Naive thymus-derived CD8-positive, alpha-beta T cell (primary cell): ENCODE measurements at places on chromosomes 2 and 18. TPM values are rescaled to one million over a fixed set of nuclear protein-coding genes. Genes with fewer than 3 reads are reported as not detected.

Gene ADAM23
- total RNA-seq = 0.30 TPM

Gene HOXD13
- total RNA-seq = not detected

- DNase-seq = no peak
Observed at GRCh38 chr18:51168026-51168742, 29.3 kb downstream of the MEX3C start.

- no peak for DNase-seq
Observed at GRCh38 chr2:237874585-237875161, 15.2 kb downstream of the RAMP1 start.

DNA sequence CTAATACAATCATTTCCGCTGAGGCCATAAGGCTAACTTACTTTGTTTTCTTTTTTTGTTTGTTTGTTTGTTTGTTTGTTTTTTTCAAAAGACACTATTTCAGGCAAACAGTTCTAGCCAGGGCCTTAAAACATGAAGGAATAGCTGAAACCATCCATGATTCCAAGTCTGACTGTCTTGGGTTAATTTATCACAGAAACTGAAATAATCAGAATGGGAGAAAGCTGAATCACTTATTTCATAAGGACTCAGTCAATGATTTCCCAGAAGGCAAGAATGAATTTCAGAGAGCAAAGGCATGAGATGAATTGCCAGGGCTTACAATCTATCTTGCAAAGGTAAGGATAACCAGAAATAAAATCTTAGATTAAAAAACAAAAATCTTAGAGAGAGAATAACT lies 1315.1 kb downstream of the SUCLG1 start:
- DNase-seq = no peak

- no peak for DNase-seq
Observed at GRCh38 chr18:46276748-46277147, 172.6 kb downstream of the HAUS1 start.

GRCh38 chr2:96684883-96685576 lies 42.5 kb downstream of the FER1L5 start:
- DNase-seq = no peak

DNA sequence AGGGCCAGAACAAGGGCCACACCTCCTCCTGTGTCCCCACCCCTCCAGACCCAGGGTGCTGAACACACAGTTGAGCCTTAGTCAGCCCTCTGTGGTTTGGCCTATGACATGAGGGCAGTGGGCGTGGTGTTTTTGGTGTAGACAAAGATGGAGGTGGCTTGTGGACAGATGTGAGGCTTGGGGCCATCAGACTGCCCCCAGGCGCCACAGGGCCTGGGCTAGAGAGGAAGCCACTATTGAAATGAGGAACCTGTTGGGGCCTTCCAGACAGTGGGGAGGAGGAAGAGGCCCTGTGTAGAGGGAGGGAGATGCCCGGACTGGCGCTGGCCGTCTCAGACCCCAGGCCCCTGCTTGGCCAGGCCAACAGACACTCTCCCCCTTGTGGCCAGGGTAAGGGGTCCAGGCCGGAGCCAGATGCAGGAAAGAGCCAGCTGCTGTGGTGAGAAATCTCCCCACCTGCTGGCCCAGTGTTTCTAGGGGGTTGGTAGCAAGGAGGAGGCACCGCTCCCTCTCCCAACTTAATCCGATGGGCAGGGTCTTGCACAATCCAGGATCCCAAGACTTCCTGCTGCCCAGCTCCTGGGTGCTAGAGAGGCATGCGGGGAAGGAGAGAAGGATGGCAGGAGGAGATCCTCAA lies 53.8 kb downstream of the SMAD7 start:
- DNase-seq = no peak

GRCh38 chr2:81648370-81648769 lies 1343.8 kb upstream of the LRRTM1 start:
- DNase-seq = no peak

Gene CDC42EP3
- total RNA-seq = 32.3 TPM

DNA sequence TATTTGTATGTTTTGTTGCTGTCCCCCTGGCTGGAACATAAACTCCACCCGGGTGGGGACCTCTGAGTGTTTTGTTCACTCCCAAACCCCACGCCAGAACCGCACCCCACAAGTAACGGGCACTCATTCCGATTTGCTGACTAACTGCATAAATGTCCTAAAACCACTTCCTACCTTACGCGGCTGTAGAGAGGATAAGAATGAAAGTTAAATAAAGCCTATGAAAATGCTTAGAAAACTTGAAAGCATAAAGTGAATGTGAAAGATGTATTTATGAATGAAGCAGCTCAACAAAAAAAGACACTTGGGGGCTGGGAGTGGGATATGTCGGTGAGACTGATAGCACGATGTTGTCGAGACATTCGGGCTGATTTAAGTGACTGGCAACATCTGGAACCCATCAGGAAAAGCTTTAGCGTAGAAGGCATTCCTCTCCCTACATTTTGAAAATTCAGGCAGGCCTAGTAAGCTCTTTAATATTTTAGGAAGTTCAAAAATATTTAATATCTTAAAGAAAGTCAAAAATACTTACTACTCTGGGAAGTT lies 206.7 kb downstream of the SH3RF3 start:
- no peak for DNase-seq

- no peak for DNase-seq
Observed at GRCh38 chr2:95670167-95670566, 78.4 kb downstream of the TRIM43 start.

Gene CLK1
- 348 TPM for total RNA-seq

GRCh38 chr2:64189167-64189566 lies 44.9 kb upstream of the PELI1 start:
- DNase-seq = no peak

Gene DHRS9
- not detected for total RNA-seq

DNA sequence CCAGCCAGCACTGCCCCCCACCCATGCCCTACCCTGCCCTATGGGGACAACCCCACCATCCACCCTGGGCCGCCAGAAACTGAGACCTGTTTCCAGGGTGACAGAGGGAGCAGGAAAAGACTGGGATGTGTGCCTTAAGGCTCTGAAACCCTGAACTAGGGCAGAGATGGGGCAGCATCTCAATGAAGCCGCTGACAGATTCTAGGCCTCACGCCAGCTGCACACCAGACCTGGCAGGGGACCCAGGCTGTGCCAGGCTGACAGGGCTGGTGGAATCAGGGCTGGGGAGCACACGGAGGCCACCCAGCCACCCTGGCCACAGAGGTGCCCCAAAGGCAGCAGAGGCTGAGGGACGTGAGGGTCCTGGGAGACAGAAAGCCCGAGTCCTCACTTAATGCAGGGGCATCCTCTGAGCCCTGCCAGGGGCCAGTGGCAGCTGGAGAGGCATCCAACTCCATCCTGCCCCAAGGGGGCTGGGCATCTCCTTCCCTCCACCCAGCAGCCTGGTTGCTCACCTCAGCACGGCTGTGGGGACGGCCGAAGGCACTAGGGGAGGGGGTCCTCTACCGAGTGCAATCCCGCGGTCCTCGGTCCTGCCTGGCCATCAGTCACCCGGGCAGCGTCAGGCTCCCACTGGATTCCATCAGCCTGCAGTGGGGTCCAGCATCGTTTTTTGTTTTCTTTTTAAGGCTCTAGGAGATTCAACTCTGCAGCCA lies 169.2 kb downstream of the ZFP36L2 start:
- DNase-seq = no peak

DNA sequence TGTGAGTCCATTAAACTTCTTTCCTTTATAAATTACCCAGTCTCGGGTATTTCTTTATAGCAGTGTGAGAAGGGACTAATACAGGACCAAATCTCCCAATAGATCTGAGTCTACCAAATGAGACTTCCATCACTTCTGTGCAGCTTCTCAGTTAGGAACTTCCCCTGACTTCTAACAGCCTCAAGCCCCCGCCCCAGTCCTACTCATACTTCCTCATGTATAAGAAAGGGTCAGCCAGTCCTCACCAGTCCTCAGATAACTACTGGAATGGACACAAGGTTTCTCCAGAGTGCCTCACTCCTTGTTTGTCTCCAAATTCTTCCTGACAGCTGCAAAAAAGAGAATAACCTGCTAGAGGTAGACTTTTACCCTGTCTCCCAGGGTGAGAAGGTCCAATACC lies 19.5 kb downstream of the TTC32 start:
- no peak for DNase-seq
